ENCODE measurements at places on chromosomes 11 and 22. TPM values are rescaled to one million over a fixed set of nuclear protein-coding genes. Genes with fewer than 3 reads are reported as not detected.
A peak's percentile ranks its signal among the peaks of the same experiment; 100 is the strongest.

The PKDREJ gene
- total RNA-seq: not detected

The PDGFD gene
- total RNA-seq: 2.7 TPM

The ROBO4 gene
- total RNA-seq: 17.3 TPM

The AMOTL1 gene
- total RNA-seq: 36.9 TPM

The CDC42EP2 gene
- 29.3 TPM for total RNA-seq

The NXPE2 gene
- total RNA-seq: not detected

The CUL5 gene
- total RNA-seq: 32.8 TPM

The GAB4 gene
- total RNA-seq: not detected

The EIF1AD gene
- 36.7 TPM for total RNA-seq

The PRG3 gene
- total RNA-seq: not detected

The OR51I1 gene
- 0.76 TPM for total RNA-seq

The BDNF gene
- 1.0 TPM for total RNA-seq

The PARVG gene
- 75.6 TPM for total RNA-seq

The SLC6A5 gene
- not detected for total RNA-seq

GRCh38 chr11:134916421-134917213, 504.6 kb upstream of the B3GAT1 start:
- DNase-seq: peak; percentile 63
- no peak overlapping the region for H3K27ac ChIP-seq
- no peaks in the 10 kb centered on the region for H3K36me3 ChIP-seq
- no peaks in the 10 kb centered on the region for H3K27me3 ChIP-seq
- no peak overlapping the region for H3K4me3 ChIP-seq

DNA sequence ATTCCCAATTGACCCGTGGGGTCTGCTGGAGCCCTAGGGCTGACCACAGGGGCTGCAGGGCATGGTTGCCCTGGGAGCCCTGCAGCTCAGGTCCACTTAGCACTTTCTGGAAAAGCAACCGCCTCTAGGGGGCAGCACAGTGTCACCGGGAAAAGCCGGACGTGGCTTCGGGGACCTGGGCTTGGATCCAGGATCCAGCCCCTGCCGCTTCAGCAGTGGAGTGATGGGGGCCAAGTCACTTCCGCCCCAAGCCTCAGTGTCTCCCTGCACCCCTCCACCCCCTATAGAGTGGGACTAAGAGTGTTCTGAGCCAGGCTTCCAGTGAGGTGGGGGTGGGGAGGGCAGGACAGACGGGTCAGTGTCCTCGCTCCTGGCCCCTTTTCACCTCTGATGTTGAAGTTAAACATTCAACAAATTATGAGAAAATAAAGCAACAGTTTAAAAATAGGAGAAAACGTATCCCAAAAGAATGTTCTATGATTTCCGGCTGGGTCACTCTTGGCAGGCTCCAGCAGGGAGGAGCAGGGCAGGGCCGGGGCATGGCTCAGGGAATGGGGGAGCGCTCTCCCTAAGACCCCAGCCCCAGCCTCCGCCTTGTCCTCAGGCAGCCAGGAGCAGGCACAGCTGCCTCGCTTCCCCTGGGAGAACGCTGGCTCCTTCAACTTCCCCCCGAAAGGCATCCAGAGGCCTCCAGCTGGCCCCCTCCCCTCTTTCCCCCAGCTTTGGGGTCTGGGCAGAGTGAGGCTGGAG, 96.5 kb upstream of the FGF3 start:
- H3K36me3 ChIP-seq: no peaks in the 10 kb centered on the region
- no peak overlapping the region for H3K4me3 ChIP-seq
- DNase-seq: no peak
- peaks cover 8% of the 10 kb centered on the region for H3K4me1 ChIP-seq
- H3K27ac ChIP-seq: peak overlapping the region; percentile 76
- no peaks in the 10 kb centered on the region for H3K27me3 ChIP-seq

DNA sequence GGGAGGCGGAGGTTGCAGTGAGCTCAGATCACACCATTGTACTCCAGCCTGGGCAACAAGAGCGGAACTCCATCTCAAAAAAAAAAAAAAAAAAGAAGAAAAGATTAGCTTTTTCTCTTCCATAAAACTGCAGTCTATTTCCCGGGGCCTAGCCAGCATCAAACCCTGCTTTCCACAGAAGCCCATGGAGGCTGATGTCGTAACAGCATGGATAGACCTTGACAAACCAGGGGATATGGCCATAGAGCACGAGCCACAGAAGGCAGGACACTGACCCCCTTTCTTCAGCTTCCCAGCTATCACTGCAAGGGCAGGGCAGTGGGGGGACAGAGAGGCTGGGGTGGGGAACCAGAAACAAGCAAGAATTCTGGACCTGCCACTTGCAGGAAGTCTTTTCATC, 21.5 kb downstream of the HPS4 start:
- no peak overlapping the region for H3K4me3 ChIP-seq
- no peak overlapping the region for H3K27ac ChIP-seq
- no peak for DNase-seq
- no peaks in the 10 kb centered on the region for H3K4me1 ChIP-seq

DNA sequence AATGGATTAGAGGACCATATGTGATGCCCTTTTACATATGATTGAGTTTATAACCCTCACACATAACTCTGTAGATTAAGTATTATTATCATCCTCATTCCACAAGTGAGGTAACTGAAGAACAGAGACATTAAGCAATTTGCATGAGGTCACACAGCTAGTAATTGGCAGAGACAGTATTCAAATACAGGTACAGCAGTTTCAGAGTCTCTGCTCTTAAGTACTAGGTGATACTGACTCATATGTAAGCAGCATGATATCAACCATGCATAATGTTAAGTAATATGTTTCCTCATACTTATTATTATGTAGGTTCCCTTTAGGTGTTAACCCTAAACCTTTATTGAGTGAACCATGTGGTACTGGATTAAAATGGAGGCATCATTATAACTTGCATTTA, 1562.4 kb upstream of the RAG2 start:
- no peaks in the 10 kb centered on the region for H3K27me3 ChIP-seq
- H3K4me1 ChIP-seq: no peaks in the 10 kb centered on the region
- no peak overlapping the region for H3K27ac ChIP-seq
- no peaks in the 10 kb centered on the region for H3K36me3 ChIP-seq
- no peak for DNase-seq

DNA sequence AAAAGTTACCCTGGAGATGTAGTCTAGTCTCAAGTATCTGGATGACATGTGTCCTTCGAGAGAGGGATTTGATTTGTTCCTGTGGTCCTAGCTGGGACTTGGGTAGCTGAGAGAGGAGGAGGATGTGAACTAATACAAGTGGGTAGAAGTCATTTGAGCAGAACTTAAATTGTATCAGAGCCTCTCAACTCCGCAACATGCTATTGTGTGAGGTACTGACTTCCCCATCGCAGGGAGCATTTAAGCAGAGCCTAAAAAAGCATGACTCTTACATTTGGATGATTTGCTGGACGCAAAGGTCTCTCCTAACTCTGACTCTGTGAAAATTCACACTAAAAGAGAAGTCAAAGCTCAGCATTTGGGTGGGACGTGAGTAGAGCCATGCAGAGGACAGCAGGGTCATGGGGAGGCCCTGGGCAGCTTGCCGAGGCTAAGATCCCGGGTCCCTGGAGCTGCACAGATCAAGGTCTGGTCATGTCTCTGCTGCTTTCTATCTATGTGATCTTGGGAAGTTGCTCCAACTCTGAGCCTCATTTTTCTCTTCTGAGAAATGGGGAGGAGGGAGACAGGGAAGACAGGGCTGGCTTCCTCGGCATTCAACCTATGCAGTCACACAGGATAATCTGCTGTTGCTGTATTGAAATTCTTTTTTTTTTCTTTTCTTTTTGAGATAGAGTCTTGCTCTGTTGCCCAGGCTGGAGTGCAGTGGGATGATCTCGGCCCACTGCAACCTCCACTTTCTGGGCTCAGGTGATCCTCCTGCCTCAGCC, 44.9 kb downstream of the CD82 start:
- H3K27me3 ChIP-seq: no peaks in the 10 kb centered on the region
- H3K27ac ChIP-seq: peak overlapping the region; percentile 81
- H3K4me1 ChIP-seq: peaks cover 43% of the 10 kb centered on the region
- no peak overlapping the region for H3K4me3 ChIP-seq
- H3K36me3 ChIP-seq: peaks cover 13% of the 10 kb centered on the region

DNA sequence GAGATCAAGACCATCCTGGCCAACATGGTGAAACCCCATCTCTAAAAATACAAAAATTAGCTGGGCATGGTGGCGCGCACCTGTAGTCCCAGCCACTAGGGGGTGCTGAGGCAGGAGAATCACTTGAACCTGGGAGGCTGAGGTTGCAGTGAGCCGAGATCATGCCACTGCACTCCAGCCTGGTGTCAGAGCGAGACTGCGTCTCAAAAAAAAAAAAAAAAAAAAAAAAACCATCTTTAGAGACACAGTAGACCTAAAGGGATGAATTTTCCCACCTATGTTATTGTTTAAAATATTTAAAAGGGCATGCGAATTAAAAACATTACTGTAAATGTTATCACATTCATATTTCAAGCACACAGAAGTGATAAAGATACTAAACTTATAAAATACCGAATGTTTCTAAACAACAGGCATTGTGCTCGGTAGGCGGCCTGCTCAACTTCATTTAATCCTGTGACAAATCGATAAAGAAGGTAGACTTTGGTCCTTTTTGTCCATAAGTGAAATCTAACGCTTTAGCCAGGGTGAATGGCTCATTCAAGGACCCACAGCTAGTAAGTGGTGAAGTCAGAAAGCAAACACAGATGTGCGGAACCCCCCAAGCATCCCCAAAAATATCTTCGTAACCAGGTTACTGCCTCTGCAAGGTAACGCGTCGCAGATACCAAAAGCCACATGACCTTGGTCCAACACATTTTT, 16.1 kb downstream of the NCAPD3 start:
- H3K27ac ChIP-seq: no peak overlapping the region
- H3K4me3 ChIP-seq: no peak overlapping the region
- peaks cover 32% of the 10 kb centered on the region for H3K36me3 ChIP-seq
- H3K27me3 ChIP-seq: no peaks in the 10 kb centered on the region
- peak; percentile 25 for DNase-seq
- H3K4me1 ChIP-seq: no peaks in the 10 kb centered on the region

GRCh38 chr11:109707411-109707810, 285.4 kb downstream of the C11orf87 start:
- no peak overlapping the region for H3K27ac ChIP-seq
- H3K36me3 ChIP-seq: no peaks in the 10 kb centered on the region
- no peak overlapping the region for H3K4me3 ChIP-seq
- no peak for DNase-seq
- no peaks in the 10 kb centered on the region for H3K27me3 ChIP-seq
- no peaks in the 10 kb centered on the region for H3K4me1 ChIP-seq

DNA sequence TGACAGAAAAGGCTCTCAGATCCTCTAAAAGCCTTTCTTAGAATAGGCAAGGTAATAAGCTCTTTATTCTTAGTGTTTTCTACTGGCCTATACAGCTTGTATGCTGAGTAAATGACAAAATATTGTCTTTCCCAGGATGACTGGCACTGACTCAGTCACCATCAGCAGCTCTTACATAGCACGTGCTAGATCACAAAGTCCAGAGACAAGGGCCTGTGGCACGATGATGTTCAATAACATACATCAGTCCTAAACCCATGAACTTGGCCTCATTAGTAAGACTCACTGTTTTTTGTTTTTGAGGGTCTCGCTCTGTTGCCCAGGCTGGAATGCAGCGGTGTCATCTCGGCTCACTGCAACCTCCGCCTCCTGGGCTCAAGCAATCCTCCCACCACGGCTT, 42.7 kb downstream of the CELF1 start:
- H3K4me1 ChIP-seq: peaks cover 75% of the 10 kb centered on the region
- no peak for DNase-seq
- no peak overlapping the region for H3K4me3 ChIP-seq
- H3K27me3 ChIP-seq: no peaks in the 10 kb centered on the region
- no peaks in the 10 kb centered on the region for H3K36me3 ChIP-seq
- peak overlapping the region; percentile 69 for H3K27ac ChIP-seq

GRCh38 chr11:61545341-61545740, 35.5 kb downstream of the SYT7 start:
- H3K27me3 ChIP-seq: no peaks in the 10 kb centered on the region
- no peak overlapping the region for H3K4me3 ChIP-seq
- no peaks in the 10 kb centered on the region for H3K4me1 ChIP-seq
- no peak overlapping the region for H3K27ac ChIP-seq
- no peaks in the 10 kb centered on the region for H3K36me3 ChIP-seq
- no peak for DNase-seq

- H3K27ac ChIP-seq: peak overlapping the region; percentile 84
- H3K36me3 ChIP-seq: no peaks in the 10 kb centered on the region
- no peaks in the 10 kb centered on the region for H3K27me3 ChIP-seq
- H3K4me3 ChIP-seq: no peak overlapping the region
- DNase-seq: no peak
Observed at GRCh38 chr22:23216461-23217170, 36.3 kb downstream of the BCR start.

GRCh38 chr11:2531277-2531986, 86.6 kb downstream of the KCNQ1 start:
- H3K27ac ChIP-seq: no peak overlapping the region
- peaks cover 24% of the 10 kb centered on the region for H3K4me1 ChIP-seq
- H3K27me3 ChIP-seq: no peaks in the 10 kb centered on the region
- H3K4me3 ChIP-seq: no peak overlapping the region
- H3K36me3 ChIP-seq: no peaks in the 10 kb centered on the region

DNA sequence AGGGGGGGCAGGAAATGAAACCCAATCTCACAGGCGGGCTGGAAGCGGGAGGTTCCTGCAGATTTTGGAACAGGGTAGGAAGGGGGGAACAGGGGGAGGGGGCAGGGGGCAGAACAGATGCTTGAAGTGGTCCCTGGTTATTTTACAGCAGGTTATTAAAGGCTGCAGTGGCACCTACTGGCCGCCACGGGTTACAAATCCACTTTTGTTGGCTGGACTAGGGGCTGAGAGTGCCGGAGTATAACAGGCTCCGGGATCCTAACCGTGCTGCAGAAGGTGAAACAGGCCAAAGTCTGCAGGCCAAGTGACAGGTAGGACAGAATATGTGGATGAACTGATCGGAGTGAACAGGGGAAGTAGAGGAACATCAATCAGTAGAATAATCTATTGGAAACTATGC, 2.5 kb downstream of the ROBO3 start:
- no peak overlapping the region for H3K27ac ChIP-seq
- no peak for DNase-seq
- no peak overlapping the region for H3K4me3 ChIP-seq
- H3K4me1 ChIP-seq: peaks cover 63% of the 10 kb centered on the region

DNA sequence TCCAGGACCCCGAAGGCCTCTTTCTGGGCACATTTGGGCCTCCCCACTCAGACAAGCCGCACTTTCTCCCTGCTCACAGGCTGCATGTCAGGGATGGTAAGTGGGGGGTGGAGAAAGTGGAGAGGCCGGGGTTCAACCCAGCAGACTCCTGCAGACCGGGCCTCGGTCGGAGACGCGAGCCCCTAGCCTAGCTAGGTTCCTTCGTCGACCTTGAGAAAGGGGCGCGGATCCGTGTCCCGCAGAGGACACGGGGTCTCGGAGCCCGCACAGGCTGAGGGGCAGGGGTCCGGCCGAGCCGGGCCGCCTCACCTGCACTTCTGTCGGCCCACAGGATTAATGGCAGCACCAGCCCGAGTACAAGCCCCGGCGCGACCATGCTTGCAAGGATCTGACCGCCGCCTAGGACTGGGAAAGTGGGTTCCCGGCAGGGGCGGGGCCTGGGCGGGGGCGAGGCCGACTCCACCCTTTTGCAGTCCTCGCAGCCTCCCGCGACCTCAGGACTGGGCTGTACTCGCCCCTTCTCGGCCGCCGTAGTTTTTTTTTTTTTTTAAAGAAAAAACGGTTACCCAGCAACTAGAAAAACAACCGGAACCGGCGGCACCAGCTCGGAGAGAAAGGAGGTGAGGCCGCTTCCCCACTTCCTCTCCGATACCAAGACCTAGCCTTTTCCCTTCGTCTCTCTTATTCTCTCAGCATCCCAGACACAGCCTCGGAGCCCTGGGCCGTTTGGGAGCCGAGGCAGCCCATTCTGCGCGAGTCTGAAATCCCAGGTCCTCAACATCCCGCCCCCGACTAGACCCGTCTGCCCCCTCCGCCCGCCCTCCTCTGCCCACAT, at the start of the genes SIAE and SPA17:
Gene SIAE (minus strand): TSS at position 407 of the 835 bp plus-strand sequence. CDS start 31 bp downstream, at position 376.
Gene SPA17 (plus strand): TSS at position 572 of the 835 bp plus-strand sequence. CDS start 1,361 bp downstream, outside the sequence.
- peaks cover 50% of the 10 kb centered on the region for H3K4me1 ChIP-seq
- peak within 1 kb of the TSS; percentile 93 for H3K27ac ChIP-seq
- DNase-seq: peak; percentile 96
- no peaks in the 10 kb centered on the region for H3K36me3 ChIP-seq
- no peaks in the 10 kb centered on the region for H3K27me3 ChIP-seq
